ENCODE measurements at places on chromosomes 2 and 18.

DNA sequence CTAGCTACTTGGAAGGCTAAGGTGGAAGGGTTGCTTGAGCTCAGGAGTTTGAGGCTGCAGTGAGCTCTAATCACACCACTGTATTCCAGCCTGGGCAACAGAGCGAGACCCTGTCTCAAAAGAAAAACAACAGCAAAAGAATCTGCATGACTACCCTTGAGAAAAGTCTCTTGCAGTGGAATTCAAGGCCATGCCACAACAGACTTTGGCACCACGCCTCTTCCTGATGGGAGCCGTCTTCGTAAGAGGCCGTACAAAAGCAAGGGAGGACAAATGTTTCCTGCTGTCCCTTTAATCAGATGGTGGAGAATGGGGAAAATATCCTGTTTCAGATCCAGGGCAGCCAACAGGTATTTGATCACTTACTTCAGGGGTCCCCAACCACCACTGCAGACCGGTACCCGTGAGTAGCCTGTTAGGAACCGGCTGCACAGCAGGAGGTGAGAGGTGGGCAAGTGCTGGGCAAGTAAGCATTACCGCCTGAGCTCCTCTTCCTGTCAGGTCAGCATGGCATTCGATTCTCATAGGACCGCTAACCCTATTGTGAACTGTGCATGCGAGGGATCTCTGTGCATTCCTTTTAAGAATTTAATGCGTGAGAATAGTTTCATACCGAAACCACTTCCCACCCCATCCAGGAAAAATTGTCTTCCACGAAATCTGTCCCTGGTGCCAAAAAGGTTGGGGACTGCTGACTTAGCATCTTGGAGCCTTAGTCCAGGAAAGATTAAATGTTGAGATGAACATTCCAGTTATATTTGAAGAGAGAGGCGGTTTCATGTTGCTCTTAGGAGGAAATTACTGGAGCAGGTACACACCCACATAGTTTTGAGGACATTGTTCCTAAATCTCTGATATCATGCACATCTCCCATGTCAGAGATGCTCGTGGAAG, 94.4 kb upstream of the XPO1 start:
- no peak for DNase-seq

GRCh38 chr2:216473187-216473586, 25.5 kb upstream of the RPL37A start:
- DNase-seq, result no peak

GRCh38 chr2:225615514-225615913, 216.0 kb downstream of the NYAP2 start:
- DNase-seq, result no peak

- DNase-seq, result no peak
These were observed 144.6 kb upstream of the SPRED2 start for GRCh38 chr2:65576861-65577601.

DNA sequence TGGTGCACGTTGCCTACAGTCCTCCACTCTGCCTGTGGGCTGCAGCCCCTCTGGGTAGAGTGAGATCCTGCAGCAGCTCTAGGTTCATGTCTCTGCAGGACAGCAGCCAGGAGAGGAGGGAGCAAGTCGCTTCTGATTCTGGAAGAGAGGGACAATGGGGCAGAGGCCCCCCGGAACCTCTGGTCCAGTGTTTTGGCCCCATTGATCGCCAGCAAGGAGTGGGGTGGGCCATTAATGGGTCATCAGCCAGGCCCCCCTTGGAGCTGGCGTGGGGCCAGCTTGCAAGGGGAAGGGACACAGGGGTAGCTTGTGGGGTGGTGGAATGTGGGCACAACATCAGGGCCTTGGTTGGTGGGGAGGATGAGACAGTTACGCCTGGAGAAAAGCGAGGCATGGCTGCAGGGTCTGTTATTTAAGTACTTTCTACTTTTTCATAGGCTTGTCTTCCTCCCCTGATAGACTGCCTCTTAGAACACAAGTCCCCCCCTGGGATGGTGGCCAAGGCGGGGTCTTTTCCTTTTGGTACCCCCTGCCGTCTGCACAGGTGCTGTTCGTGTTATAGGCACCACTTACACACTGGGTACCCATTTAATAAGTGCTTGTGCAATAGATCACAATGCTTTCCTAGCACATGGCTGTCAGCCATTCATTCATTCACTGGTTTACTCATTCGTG, 44.6 kb downstream of the INHBB start:
- DNase-seq, result no peak

- DNase-seq, result no peak
These were observed 259.1 kb upstream of the AGAP1 start for GRCh38 chr2:235234736-235235135.

DNA sequence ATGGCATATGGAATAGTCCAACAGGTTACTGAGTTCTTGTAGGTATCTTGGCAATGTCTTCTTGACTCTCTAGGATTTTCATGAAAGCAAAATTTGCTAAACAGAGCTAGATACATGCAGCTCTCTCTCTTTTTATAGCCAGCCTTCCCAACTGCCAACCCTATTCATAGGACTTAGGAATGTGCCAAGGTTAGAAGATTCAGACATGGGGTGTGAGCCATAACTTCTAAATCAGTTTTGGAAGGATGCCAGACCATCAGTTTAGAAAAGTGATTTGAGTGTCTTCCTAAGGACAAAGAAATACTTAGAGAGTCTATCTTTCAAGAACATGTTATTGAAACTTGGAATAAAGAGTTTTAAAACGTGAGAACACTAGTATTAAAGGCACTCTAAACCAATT, 619.5 kb upstream of the FANCL start:
- DNase-seq, result no peak

- DNase-seq, result no peak
These were observed 46.1 kb downstream of the CFAP36 start for GRCh38 chr2:55565613-55566012.

GRCh38 chr2:12010059-12010458, 263.6 kb downstream of the LPIN1 start:
- no peak for DNase-seq

- DNase-seq, result no peak
These were observed 728.8 kb upstream of the PIK3C3 start for GRCh38 chr18:41226186-41226585.

DNA sequence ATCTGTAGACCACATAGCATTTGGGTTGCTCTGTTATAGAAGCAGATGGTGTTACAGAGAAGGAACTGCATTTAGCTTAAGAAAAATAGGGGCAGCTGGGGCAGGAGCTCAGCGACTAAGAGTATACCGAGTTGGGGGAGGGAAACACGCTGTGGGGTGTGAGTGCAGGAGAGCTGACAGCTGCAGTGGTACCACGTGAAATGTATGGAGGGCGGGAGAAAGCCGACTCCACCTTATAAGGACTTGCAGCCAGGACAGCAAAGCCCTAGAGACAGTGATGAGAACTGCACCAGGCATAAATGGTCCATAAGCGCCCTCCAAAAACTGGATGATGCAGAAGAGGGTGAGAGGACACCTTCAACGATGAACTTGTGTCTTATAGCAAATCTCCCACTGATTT, 237.6 kb downstream of the PRKCE start:
- DNase-seq, result no peak

GRCh38 chr2:238562446-238562845, 135.7 kb downstream of the ASB1 start:
- DNase-seq, result no peak

DNA sequence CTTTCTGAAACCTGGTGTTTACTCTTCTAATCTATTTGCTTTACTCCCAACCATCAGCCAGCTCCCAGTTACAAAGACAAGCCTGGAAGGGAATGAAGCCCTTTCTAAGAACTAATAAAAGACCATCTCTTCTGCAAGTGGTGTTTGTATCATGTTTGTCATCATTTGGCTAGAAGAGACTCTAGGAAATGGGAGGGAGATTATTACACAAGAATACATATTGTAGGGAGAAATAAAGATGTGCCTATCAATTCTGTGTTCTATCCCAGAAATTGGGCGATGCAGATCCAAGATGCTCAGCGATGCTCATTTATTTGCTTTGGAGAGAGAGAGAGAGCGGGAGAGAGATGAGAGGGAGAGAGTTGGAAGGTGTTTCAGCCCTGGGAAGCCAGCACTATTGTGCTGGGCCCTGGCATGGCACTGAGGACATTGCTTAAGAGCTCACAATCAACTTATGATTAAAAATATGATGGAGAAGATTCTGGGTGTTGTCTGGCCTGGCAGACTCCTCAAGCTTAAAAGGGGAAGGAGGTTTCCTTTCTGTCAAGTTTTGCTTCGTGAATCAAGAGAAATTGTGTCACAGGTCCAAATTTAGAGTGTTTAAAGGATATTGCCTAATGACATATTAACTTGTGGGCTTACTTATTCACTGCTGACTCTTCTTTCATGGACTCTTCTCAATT, 41.8 kb upstream of the AFF3 start:
- no peak for DNase-seq

DNA sequence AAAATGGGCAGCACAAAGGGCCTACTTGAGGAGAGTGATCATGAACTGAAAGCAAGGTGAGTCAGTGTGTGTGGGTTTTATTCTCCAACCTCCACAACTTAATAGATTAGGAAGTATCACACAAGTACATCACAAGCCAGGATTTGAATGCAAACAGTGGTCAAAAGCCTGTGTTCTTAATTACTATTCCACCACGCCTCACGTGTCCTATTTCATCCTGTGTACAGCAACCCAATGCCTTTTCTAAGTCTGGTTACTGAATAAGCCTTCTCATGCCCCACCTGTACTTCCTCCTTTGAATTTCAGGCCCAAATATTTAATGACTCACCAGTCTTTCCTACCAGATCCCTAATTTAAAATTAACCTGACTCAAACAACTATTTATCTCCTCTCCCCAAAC, 755.7 kb upstream of the SLC8A1 start:
- DNase-seq, result no peak

DNA sequence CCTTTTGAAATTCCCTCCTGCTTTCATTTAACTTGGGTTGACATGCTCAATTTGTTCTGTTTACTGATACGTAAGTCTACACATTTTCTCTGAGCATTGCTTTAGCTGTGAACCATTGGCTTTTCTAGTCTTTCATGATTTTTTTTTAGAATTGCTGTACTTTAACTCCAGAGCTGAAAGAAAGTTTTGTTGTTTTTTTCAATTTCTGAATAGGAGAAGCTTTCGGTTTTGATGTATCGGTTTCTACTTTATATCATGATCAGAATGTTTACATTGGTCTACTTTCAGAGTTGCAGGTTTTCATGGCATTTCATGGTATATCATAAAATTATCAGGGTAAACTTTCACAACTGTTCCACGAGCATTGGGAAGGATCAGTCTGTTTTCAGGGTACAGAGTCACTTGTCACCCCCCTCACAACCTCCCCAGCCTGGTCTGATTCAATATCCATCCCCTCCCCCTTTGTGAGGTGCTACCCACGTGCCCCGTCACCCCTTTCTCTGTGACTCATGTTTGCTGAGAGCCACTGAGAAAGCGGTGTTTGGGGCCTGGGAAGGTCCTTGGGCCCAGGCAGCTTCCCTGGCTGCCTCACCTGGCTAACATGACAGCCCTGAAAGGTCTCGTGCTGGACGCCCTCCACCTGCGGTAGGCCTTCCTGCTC, 7.0 kb downstream of the ASTL start:
- no peak for DNase-seq

GRCh38 chr2:174395284-174395968, at the start of gene SCRN3:
TSS of gene SCRN3 (plus strand) at chr2:174395730. CDS start at chr2:174398284, 2,554 bp downstream.
- peak; percentile 56 for DNase-seq

GRCh38 chr18:26335571-26336487, 109.6 kb downstream of the TAF4B start:
- no peak for DNase-seq

- no peak for DNase-seq
These were observed 130.1 kb downstream of the NFATC1 start for GRCh38 chr18:79525556-79526467.

GRCh38 chr2:58334414-58334813, 93.3 kb upstream of the FANCL start:
- no peak for DNase-seq

DNA sequence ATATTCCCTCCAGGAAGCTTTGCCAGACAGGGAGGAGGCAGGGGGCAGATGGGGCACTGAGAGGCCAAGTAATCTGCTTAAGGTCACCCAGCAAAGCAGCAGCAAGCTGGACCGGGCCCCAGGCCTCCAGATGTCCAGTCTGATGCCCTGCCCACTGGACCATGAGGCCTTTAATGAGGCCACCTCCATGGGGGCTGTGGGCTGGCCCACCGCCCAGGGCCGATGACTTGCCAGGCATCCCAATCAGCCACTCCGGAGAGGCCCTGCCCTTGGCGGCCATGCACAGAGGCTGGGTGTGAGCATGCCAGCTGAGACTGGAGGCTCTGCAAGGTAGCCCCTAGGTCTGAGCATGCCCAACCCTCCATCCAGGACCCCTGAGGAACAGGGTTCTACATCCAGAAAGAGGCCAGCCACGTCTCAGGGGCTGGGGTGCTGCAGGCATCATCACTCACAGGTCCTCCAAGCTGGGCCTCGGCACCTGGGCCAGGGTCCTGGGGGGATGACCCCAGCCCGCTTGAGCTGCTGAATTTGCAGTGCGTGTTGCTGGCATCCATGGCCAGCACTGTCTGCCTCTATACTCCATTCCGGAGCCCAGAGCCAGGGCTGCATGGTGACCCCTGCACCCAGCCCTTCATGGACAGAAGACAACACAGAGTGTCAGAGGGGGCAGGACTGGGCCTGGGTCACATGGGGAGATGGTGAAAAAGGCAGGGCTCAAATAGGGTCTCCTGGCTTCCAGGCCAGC, 164.2 kb downstream of the INHBB start:
- no peak for DNase-seq

GRCh38 chr2:190805126-190805525, 75.5 kb upstream of the GLS start:
- no peak for DNase-seq

GRCh38 chr18:12359515-12359927, 17.5 kb downstream of the AFG3L2 start:
- DNase-seq, result no peak

DNA sequence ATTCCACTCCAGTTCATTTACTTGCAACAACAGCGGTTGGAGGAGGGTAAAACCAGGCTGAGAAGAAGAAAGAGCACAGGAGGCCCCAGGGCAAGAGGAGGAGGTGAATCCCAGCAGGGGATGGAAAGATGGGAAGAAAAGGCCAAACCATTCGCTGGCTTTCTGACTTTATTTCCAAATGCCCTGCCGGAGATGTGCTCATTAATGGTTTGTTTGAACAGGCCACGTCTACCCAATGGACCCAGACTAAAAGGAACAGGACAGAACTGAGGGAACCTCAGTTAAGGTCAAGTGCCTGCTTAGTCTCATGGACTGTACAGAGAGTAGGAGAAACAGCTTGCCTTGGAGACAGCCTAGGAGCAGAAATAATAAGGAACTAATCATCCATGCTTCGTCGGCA, 121.6 kb upstream of the NDUFV2 start:
- DNase-seq, result no peak

GRCh38 chr2:38549071-38549704, 53.5 kb downstream of the HNRNPLL start:
- DNase-seq, result no peak

- DNase-seq, result no peak
These were observed 896 bp downstream of the CACNB4 start for GRCh38 chr2:152097801-152098495.

Data from activated CD4-positive, alpha-beta T cell treated with anti-CD3 and anti-CD28 coated beads for 24 hours (primary cell).